ENCODE measurements at places on chromosomes 7 and 10.

GRCh38 chr10:58586282-58587245 is 73.9 kb downstream of the BICC1 start:
- DNase-seq = no peak

- no peak for DNase-seq
Observed at GRCh38 chr7:2166625-2167280, 66.0 kb downstream of the MAD1L1 start.

GRCh38 chr10:49228677-49229076 is 40.5 kb upstream of the TMEM273 start:
- no peak for DNase-seq

- DNase-seq = no peak
Observed at GRCh38 chr10:79561257-79561656, 1.1 kb upstream of the SFTPA2 start.

DNA sequence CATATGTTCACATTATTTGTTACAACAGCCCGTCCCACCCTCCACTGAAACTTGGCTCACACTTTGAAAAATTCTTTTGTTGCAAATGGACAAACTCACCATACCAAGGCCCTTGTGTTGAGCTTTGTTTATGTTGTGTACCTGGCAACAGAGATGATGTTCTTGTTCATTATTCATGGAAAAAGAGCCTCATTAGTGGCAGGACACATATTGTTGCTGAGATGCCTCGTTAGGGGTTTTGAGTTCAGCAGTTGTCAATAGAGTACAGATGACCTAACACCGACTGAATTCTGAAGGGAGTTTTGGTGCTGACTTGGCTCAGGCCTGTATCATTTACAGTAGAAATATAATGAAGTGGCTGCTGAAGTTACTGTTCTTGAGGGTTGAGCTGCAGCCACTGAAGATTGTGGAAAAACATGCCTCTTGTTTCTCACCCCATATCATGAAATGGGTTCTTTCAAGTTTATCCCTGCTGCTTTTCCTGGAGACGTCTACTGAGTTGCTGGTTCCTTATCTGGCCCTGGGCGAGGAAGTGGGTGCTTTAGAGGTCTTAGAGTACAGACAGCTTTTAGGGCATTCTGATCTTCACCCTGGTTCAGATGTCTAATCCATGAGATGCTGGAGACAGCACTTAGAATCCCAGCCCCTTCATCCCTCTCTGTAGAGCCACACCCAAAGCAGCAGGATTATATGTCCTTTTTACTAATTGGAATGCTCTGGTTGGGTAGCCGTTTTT is 149.7 kb downstream of the WNT2 start:
- no peak for DNase-seq

GRCh38 chr7:1366801-1367405 is 92.4 kb downstream of the MICALL2 start:
- no peak for DNase-seq

GRCh38 chr10:43683451-43684291 is 35.0 kb upstream of the ZNF32 start:
- no peak for DNase-seq

DNA sequence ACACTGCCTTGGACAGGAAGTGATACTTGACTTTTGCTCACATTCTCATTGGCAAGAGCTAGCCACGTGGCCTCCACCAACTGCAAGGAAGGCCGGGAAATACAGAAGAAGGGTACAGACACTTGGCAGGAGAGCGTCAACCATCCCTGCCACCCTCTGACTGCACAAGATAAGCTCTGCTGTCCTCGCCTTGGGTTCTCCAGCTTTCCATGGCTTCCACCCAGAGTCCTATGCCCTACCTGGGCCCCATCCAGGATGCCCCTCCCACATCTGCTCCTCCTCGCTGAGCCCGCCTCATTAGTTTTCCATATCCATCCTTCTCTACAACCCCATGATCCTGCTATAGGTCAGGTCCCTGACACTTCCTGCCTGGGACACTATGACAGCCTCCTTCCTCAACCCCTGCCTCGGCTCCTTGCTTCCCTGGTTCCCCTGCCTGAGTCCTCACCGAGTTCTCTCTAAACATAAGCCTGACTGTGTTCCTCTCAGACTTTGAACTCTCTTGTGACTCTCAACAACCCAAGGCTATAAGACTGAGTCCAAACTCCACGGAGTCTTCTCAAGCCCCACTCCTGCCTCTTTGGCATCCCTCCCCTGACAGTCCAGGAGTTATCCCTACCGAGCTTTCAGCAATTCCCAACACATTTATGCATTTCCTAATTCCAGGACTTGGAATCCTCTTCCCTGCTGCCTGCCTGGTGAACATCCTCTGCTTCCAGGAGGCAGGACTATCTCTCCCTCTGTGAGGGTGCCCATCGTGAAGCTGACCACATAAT is 23.2 kb upstream of the GDF10 start:
- no peak for DNase-seq

Data from activated naive CD8-positive, alpha-beta T cell treated with anti-CD3 and anti-CD28 coated beads, Interleukin-2, amount 50 U/mL, for 16 hours (primary cell).